ENCODE measurements at places on chromosomes 3 and 15.

- no peak for DNase-seq
These were observed 2.3 kb downstream of the C3orf70 start for GRCh38 chr3:185150561-185150960.

DNA sequence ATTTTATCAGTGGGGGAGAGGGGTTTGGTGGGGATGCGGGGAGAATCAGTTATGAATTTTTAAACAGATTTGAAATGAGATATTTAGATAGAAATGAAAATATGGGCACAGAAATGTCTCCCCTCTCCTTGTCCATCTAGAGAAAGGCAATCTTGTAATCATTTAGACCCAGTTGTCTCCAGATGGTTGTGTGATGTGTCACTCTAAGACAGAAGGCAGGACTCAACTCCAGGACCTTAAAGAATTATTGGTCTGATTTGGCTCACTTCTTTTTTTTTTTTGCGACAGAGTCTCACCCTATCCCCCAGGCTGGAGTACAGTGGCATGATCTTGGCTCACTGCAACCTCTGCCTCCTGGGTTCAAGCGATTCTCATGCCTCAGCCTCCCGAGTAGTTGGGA is 77.2 kb downstream of the EOMES start:
- DNase-seq: no peak

DNA sequence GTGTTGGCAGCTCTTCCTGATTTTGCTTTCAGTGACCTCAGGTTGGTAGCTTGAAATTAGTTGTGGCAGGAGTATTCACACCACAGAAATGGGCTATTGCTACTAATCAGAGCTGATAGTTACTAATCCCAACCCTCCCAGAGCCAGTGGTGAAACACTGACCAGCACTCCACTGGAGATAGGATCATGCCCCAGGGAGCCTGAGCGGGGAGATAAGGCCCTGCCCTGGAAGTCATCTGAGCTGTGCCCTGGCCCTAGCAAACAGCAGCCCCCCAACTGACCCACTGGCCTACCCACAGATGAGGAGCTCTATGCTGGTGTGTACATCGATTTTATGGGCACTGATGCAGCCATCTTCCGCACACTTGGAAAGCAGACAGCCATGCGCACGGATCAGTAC is 9.4 kb upstream of the GNAT1 start:
- no peak for DNase-seq

DNA sequence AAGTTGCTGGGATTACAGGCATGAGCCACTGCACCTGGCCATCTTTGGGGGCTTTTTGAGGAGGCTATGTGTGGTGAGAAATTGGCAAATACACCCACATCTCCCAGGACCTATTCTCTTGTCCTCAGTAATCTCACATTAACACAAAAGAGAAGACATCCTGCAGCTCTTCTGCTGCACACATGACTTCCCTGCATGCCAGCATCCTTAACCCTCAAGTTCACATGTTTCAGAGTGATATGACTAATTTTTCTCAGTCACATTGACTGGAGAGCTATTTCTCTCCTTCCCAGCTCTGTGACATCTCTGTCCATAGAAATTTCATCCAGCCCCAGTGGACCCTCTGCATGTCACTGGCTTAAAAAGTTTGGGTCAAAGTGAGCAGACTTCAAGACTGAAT is 1.9 kb upstream of the SKIC8 start:
- DNase-seq: no peak

- DNase-seq: no peak
These were observed 15.1 kb upstream of the TOPAZ1 start for GRCh38 chr3:44226573-44226972.

DNA sequence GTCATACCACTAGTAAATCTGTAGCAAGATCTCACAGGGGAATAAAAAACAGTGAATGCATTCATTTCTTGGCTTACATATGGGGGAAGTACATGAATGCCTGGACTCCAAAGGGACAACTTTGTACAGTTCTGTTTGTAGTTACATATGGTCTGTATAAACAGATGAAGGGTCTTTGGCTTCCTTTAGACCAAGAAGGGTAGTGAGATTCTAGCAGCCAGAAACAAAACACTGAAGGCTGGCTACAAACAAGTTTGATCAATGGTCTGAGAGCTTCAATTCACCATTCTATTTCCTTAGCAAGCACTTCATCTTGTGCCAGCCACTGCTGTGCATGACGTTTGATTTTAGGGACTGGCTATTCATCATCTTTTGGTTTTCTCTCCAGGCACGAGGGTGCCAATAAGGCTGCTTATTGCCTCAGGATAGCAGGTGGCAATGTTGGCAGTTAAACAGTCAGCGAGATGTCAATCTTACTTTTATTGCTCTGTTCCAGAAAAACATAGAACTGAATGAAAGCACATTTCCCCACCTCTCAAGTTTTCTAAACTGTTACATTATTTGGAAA is 313.7 kb upstream of the COL8A1 start:
- no peak for DNase-seq

- DNase-seq: no peak
These were observed 3.3 kb downstream of the LMOD3 start for GRCh38 chr3:69119138-69119537.

GRCh38 chr3:22010997-22011396 is 260.0 kb upstream of the ZNF385D start:
- no peak for DNase-seq

GRCh38 chr15:66845266-66845785 is 143.3 kb downstream of the SMAD6 start:
- no peak for DNase-seq

DNA sequence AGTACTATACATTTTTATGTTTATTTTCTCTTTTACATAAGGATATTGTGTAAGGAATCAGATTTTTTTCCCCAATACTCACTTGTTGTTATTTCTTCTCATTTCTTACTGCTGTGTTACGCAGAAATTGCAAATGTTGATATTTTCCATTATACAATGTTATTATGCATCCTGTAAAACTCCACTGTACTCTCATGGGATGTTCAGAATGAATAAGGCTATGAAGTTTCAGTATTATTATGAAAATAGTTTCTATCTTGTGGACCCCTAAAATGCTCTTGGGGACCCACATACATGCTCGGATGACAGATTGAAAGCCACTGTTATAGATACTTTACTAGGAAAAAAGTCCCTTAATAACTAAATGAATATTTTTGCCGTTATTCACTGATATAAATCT is 329.4 kb downstream of the EPHA3 start:
- no peak for DNase-seq

GRCh38 chr15:91867581-91868026 is 14.1 kb downstream of the SLCO3A1 start:
- no peak for DNase-seq

DNA sequence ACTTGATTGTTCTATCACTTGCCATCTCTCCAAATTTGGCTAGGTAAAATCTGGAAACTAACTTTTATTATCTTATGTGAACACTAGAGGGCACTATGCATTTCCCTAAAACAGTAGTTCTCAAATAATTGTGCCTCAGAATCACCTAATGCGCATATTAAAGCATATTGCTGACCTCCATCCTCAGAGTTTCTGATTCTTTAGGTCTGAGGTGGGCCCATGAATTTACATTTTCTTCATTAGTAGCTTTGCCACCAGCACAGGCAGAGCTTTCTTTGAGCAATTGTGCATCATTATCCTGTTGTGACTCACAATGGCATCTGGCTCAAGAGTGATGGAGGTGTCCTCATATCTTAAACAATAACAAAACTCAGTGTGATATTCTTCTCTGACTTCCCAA is 17.5 kb upstream of the BCHE start:
- DNase-seq: no peak

- no peak for DNase-seq
These were observed 64.3 kb upstream of the STT3B start for GRCh38 chr3:31468433-31468832.

GRCh38 chr15:101264911-101265641 is 12.2 kb downstream of the SELENOS start:
- no peak for DNase-seq

DNA sequence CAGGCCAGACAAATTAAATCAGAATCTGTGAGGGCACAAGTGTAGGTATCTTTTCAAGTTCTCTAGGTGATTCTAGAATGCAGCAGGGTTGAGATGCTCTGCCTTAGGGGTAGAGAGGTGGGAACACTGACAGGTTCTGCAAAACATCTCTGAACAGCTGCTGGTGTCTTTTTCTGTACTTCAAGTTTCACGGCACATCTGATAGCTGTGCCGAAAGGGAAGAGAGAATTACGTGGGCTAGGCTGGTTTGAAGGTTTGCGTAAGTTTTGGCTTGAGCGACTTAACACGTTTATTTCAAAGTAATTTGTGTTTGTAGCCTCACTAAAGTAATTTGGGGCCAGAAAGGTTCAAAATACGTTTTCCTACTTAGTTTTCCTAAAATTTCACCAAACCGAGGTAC is 22.5 kb downstream of the PXK start:
- no peak for DNase-seq

GRCh38 chr3:15892311-15893227 is 94.8 kb upstream of the ANKRD28 start:
- DNase-seq: no peak

DNA sequence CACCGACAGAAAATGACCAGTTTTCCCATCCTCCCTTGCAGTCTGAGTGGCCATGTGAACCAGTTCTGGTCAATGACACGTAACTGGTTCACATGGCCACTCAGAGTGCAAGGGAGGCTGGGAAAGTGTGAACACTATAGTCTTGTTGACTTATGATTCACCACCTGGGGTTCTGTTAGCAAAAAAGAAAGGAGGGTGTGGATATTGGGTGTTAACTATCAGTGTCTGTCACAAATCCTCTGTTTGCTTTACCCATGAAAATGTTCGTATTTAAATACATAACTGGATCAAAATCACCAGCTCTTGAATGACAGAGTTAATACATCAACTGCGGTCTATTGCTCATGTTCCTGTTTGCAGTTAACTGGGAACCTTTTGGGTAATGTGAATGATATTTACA is 92.3 kb downstream of the ADAMTSL3 start:
- DNase-seq: no peak

DNA sequence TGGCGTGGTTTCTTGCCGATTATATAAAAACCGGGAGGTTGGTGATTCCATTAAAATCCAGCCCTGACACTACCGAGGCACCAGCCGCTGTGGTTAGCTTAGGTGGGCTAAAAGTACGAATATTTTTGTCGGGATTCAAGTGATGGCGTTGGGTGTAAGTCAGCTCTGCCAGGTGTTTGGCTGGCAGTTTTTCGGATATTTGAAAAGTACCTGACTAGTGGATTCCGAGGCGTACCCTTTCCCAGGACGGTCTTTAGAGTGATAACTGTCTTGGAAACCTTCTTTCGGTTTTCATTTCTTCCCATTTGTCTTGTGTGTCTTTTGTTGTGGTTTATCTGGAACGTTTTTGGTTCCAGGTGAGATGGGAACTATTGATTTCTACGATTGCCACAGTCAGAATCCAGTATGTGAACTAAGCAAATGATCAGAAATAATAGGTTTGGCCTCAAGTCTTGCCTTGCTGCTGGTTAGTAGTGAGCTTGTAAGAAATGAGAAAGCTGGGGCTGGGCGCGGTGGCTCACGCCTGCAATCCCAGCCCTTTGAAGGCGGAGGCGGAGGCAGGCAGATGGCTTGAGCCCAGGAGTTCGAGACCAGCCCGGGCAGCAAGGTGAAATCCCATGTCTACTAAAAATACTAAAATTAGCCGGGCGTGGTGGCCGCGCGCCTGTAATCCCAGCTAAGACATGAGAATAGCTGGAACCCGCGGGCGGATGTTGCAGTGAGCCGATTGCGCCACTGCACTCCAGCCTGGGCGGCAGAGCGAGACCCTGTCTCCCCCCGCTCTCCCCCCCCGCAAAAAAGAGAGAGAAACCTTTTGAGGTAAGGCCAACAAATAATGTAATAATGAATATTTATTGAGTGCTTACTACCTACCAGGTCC is 1.4 kb downstream of the FYTTD1 start:
- DNase-seq: no peak

DNA sequence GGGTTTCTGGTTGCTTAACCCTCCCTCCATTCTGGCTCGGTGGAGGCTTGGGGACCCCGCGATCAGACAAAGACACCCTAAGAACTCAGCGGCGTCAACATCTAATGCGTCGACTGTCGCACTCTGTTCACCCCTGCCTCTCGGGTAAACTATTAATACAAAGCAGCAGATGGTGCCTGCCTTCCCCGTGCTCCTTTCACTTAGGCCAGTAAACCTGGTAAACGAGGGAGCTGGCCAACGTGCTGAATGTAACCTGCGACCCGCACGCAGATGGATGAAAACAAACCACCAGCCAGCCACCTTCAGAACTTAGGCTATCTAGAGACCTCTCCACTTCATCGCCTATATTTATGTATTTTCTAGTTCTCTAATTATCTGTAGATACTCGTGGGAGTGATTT is 848 bp upstream of the CADPS start:
- no peak for DNase-seq

DNA sequence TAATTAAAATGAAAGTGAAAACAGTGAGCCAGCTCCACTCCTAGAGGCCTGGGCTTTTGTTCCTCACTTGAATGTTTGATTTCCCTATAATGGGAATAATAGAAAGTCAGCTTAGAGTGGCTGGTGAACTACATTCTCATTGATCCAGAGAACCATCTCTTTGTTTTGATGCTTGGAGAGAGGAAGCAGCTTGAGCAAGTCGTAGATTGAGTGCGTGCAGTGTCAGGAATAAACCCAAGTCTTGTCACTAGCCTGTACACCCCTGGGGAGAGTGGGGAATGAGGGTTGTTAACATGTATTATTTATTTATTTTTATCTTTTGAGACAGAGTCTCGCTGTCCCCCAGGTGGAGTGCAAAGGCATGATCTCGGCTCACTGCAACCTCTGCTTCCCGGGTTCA is 885 bp upstream of the LSG1 start:
- DNase-seq: no peak
